Ascending aorta (tissue), 2 donors: ENCODE measurements at places on chromosomes 5 and 9.

GRCh38 chr5:396531-396961, 46.4 kb upstream of the EXOC3 start:
- DNase-seq, result no peak

DNA sequence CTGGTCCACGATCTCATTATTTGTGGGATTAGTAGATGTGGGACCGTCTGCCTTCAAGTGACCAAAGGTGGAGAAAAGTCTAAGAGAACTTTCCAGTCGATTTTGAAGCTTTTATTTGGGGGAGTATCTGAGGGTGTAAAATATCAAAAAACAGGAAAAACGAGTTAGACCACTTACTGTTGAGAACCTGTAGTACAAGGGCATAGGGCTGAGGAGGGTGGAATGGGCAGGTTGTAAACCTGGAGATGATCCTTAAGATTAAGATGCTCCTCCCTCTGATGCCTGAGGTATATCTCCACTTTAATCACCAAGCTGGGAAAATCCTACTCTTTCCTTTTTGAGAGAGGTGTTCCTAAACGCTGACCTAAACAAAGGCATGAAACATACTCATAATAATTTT, 32.0 kb upstream of the GTF2H2C start:
- no peak for DNase-seq

GRCh38 chr5:98468188-98468869, 305.1 kb upstream of the RGMB start:
- no peak for DNase-seq

- DNase-seq, result no peak
These were observed 103.6 kb upstream of the FST start for GRCh38 chr5:53376853-53377252.

DNA sequence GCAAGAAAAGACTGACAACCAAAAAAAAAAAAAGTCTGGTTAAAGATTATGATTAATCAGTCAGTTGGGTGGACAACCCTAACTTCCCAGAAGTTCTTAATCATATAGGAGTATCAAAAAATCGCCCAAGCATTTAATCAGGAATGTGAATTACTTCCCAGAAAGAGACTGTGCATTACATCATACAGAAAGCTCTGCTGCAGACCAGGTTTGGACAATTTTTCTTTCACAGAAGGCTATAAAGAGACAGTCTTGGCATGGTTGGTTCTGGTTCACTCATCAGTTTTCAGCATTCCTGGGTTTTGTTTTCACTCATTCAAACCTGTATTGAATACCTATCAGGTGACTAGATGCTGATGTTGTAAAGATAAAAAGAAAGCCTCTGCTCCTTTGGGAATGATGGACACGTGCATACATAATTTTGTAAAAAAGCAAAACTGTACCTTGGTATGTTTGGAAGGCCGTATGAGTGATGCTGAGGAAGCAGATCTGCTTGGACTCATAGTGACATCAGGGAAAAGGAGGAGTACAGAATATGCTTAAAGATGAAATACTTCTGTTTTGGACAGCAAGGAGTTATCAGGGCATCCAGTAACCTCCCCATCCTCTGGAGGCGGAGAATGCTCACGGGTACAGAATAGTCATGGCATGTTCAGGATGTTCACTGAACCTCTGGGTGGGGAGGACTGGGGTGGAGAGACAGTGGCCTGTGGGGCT, 178.4 kb downstream of the GNA14 start:
- DNase-seq, result no peak

DNA sequence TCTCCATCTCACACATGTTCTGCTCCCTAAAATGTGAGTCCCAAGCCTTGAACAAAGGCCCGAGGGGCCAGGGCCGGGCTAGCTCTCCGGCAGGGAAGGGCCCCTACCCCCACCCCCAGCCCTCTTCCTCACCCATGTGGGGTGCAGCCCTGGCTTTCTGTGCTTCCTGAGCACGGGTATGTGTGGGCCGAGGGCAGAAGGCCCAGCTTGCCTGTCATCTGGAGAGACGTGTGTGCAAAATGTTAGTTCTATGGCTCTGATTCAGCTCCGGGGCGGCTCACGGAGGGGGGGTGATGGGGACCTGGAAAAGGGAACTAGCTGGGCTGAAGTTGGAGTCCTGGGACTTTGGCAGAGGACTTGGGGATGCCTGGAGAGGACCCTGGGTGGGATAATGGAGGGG, 90.3 kb upstream of the ARAP3 start:
- DNase-seq, result no peak

GRCh38 chr9:136979769-136980587, 2.7 kb downstream of the PTGDS start:
- no peak for DNase-seq

GRCh38 chr5:25119650-25120049, 474.9 kb upstream of the CDH10 start:
- no peak for DNase-seq

- DNase-seq, result no peak
These were observed 33.9 kb upstream of the AOPEP start for GRCh38 chr9:94692601-94693000.
